ENCODE measurements at places on chromosomes 4 and X.

- no peak for DNase-seq
Measured at GRCh38 chrX:125953814-125954213, 212.3 kb downstream of the DCAF12L2 start.

GRCh38 chr4:107363125-107363524 lies 327.0 kb upstream of the DKK2 start:
- DNase-seq, result no peak

- DNase-seq, result no peak
Measured at GRCh38 chr4:187208651-187209050, 485.0 kb upstream of the FAT1 start.

DNA sequence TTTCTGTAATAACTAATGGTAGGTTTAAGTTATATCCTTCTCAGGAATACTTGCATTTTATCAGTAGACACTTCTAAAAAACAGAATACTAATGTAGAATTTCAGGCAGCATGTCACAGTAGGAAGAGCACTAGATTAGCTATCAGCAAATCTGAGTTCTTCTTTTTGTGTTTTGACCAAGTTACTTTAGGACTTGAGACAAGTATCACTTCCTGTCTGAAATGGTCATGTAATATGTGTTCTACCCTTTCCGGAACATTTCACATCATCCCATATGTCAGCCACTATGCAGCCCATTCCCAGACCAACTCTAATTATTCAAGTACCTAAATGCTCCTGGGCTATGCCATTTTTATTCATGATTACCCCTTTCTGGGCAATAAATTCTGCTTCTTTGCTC lies 401.8 kb upstream of the RPS6KA3 start:
- DNase-seq, result no peak

GRCh38 chr4:83128240-83128929 lies 13.9 kb upstream of the PLAC8 start:
- DNase-seq, result no peak

DNA sequence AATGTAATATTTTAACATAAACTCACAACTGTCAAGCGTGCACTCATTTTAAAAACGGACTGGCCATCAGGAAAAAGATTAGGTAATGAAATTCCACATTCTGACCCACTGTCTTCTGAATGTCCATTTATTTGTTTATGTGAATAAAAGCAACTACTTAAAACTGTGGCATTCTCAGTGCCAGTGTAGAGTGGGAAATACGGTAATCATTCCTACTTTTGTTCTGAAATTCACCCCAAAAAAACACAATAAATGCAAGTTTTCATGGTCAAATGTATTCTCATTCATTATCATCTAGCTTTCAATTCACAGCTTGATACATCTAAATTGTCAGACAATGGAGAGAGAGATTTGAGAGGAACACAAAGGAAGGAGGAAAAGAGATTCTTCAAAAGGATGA lies 260.9 kb downstream of the DCHS2 start:
- no peak for DNase-seq

DNA sequence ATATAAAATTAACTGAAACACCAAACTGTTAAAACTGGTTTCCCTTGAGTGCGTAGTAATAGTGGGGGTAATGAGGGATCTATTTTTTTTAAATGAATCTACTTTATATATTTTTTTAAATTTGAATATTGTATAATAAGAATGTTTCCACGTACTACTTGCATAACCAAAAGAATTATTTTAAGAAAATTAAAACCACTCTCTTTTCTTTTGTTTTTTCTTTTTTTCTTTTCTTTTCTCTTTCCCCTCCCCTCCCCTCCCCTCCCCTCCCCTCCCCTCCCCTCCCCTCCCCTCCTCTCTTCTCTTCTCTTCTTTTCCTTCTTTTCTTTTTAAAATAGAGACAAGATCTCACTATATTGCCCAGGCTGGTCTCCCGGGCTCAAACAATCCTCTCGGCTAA lies 166.9 kb upstream of the MID1 start:
- no peak for DNase-seq

GRCh38 chr4:180234730-180235129 lies 2008.5 kb upstream of the TENM3 start:
- DNase-seq, result no peak

All from T-cell (primary cell).